Progenitor cell of endocrine pancreas (in vitro differentiated cells): ENCODE measurements at places on chromosomes 12 and 14. TPM values are rescaled to one million over a fixed set of nuclear protein-coding genes. Genes with fewer than 3 reads are reported as not detected.

SCNN1A gene
- total RNA-seq, result 14.3 and 23.1 TPM in 2 replicates

- no peak for DNase-seq
Observed at GRCh38 chr14:57009585-57010515, 199.6 kb upstream of the OTX2 start.

DNA sequence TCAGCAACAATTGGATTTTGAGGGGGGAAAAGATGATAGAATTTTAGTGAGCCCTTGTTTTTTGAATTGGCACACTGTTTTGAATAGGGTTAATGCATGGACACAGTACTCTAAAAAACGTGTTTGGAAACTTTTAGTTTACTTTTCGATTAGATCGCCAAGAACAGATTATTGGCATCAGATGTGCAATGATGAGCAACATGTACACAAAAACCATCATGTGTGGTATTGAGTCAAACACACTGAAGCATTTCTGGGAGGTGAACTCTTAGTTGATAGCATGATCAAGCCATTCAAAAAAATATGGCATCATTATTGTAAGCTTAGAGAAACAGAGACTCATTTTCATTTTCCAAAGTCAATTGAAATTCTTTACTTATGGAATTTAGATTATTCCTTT lies 329.2 kb downstream of the ADAMTS20 start:
- DNase-seq, result no peak

DNA sequence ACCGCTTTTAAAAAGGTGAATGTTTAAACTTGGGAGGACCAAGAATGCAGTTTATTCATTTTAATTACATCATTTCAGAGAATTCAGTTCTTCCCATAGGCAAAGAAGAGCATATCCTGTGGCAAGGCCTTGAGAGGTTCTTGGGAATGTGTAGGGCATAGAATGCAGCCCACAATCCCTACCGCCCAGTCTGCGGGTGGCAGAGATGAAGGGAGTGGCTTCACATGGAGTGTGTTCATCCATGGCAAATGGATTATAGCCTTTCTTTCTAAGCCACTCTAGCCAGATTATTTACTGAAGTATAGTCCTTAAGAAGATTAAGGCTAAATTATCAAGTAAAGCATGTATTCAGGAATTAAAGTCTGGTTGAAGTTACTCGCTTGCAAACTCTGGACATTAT lies 97.4 kb downstream of the TSPAN8 start:
- DNase-seq, result no peak

DNA sequence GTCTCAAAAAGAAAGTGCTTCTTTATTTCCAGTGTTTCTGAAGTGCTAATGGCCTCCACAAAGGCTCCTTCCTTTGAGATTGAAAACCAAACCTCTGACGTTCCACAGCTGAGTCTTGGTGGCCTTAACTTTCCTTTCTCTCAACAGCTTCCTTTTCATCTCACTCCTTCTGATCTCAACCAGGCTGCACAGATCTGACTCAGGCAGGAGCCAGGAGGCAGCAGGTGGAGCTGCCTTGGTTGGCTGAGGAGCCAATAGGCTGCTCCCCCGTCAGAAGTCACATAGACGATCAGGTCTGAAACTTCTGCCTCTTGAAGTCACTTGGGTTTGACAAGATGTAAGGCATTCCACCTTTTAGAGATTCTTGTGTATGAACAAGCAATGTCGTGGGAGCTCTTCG lies 9.1 kb upstream of the KCNA5 start:
- DNase-seq, result no peak
